ENCODE measurements at places on chromosomes 12 and 14.

DNA sequence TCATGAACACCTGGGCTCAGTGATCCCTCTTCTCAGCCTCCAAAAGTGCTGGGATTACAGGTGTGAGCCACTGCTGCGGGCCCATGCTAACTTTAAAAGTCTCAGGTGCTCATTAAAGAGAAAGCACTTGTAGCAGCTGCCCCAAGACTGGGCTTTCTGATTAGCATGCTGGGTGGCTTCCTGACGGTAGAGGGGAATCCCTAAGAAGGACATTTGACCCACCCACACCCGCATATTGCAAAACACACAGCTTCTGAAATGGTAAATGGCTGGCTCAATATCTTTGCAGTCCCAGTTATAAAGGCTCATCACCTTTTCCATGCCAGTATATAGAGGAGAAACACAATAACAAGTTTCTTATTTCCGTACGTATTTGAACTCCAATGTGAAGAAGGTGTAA is 19.3 kb upstream of the BICD1 start:
- DNase-seq: peak; percentile 23

- DNase-seq: peak; percentile 98
Observed at GRCh38 chr14:35374263-35374712, 30.3 kb downstream of the NFKBIA start.

- no peak for DNase-seq
Observed at GRCh38 chr12:18681818-18682217, 56.0 kb downstream of the PLCZ1 start.

DNA sequence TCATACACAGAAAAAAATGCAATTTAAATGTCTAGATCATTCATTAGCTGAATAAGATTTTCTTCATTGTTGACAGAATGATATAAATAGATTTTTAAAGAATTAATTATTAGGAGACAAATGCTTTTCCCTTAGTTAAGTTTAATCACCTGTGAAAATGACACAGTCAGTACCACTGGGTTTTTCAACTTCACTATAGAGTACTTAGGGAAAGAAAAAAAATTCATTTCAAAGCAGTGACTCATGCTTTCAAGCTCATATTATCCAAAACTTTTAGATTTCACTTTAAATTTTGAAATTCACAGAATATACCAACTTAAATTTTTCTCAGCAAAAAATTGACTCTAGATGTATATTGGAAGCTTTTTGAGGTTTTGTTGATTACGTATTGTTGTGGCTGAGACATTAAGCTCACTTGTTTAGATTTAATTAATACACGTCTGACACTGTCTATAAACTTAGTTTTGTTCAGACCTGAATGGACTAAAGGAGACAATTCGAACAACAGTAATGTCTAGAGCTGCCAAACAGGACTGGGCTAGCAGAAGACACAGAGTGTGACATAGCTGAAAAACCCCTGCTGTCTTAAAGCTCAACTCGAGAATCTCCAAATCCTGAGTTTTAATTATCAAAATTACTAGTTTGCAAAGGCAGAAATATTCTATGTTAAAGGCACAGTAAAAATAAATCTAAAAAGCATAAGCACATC is 1.6 kb downstream of the MGAT4C start:
- DNase-seq: peak; percentile 3

DNA sequence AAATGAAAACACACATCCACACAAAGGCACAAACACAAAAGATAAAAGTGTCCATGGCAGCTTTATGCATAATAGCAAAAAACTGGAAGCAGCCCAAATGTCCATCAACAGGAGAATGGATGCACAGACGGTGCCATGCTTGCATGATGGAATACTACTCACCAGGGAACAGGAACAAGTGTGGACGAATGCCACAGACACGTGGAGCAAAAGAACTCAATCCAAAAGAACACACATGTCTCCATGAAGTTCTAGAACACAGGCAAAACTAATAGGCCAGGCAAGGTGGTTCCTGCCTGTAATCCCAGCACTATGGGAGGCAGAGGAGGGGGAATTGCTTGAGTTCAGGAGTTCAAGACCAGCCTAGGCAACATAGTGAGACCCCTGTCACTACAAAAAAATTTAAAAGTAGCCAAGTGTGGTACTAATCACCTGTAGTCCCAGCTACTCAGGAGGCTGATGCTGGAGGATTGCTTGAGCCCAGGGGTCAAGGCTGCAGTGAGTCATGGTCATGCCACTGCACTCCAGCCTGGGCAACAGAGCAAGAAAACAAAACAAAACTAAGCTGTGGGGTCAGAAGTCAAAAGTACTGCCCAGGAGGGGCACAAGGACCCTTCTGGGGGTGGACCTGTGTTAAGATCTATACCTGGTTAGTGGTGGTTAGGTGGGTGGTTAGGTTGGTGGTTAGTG is 7.3 kb upstream of the TMEM119 start:
- DNase-seq: no peak

DNA sequence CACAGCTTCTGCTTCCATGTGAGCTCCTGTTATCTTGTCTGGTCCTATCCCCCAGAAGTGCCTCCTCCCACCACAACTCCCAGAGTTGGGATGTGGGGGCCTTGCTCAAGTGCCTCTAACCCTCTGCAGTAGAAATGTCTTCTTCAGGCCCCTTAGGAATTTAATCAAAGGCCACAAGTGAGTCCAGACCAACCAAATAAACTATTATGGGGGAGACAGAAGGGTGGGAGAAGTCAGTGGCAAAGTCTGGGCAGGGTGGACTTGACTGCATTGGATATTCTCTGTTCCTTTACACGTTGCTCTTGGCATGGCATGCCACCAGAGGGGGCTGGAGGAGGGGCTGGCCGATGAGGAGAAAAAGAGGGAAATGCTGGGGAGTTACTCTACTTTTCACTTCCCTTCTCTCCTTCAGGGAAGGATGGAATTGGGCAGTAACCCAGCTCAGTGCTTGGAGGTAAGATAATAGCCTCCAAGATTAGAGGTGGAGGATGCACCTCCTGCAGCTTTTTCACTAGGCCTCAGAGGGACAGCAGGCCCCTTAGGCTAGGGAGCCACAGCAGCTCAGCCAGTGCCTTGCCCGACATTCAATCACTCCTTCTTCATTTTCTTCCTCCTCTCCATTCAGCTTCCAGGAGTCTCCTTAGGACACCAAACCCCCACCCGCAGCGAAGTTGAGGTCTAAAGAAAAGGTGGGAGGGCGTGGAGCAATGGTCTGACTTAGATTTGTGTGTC is 1.2 kb upstream of the AP1G2 start:
- no peak for DNase-seq

DNA sequence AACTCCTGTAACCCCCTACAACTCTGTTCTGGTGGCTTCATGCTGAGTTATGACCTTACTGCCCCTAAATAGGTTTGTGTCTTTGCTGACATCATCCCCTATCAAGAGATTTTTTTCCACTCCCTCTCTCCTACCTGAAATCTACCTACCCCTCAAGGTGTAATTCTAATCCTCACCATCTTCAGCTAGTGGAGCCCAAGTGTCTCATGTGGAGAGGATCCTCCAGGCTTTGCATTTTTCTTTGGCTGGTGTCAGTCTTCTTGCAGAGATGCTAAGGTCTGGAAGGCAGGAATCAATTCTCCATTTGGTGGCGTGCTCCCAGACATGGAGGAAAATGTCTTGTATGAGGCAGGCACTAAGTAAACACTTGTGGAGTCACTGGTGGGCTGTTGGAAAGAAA is 74.8 kb upstream of the PRMT8 start:
- no peak for DNase-seq

DNA sequence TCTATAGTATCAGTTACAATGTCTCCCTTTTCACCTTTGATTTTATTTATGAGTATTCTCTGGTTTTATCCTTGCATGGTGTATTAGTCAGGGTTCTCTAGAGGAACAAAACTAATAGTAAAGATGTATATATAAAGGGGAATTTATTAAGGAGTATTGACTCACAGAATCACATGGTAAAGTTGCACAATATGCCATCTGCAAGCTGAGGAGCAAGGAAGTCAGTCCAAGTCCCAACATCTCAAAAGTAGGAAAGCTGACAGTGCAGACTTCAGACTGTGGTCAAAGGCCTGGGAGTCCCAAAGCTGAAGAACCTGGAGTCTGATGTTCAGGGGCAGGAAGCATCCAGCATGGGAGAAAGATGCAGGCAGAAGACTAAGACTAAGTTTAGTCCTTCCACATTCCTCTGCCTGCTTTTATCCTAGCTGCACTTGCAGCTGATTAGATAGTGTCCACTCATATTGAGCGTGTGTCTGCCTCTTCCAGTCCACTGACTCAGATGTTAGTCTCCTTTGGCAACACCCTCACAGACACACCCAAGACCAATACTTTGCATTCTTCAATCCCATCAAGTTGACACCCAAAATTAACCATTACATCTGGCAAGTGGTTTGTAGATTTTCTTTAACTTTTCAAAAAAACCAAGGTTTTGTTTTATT is 308.0 kb upstream of the LMO3 start:
- DNase-seq: no peak

- DNase-seq: no peak
Observed at GRCh38 chr12:42643881-42644579, 54.5 kb upstream of the PRICKLE1 start.

- no peak for DNase-seq
Observed at GRCh38 chr12:43835264-43835655, 621 bp upstream of the TMEM117 start.

GRCh38 chr12:22088886-22089285 is 42.9 kb downstream of the CMAS start:
- DNase-seq: no peak

- no peak for DNase-seq
Observed at GRCh38 chr14:64604001-64604400, 54.2 kb downstream of the PPP1R36 start.

GRCh38 chr12:88419794-88420193 is 160.5 kb downstream of the KITLG start:
- peak; percentile 47 for DNase-seq

GRCh38 chr14:58149196-58149595 is 2.8 kb downstream of the ARMH4 start:
- no peak for DNase-seq

DNA sequence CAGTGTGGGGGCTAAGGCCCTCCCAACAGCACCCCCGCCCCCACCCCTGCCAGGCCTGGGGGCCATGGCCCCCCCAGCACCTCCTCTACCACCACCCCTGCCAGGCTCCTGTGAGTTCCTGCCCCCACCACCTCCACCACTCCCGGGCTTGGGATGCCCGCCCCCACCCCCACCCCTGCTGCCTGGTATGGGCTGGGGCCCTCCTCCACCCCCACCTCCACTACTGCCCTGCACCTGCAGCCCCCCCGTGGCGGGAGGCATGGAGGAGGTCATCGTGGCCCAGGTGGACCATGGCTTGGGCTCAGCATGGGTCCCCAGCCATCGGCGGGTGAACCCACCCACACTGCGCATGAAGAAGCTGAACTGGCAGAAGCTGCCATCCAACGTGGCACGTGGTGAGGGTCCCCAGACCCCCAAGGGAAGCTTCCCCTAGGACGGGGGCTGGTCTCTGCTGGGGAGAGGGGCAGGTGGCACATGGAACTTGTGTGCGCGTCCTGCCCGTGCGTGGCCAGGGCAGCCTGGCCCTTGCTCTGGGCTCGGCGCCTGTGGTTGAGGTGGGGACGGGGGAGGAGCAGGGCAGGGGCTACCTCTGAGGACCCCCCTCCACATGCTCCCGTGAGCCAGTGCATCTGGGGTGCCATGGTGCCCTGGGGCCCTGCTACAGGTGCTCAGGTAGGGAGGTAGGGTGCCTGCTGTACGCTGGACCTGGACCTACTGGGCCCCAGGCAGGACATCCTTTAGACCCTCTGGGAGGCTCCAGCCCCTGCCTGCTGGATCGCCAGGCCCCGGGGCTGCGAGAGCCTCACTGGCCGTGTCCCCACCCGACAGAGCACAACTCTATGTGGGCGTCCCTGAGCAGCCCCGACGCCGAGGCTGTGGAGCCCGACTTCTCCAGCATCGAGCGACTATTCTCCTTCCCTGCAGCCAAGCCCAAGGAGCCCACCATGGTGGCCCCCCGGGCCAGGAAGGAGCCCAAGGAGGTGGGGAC is 16.1 kb upstream of the ADSS1 start:
- DNase-seq: no peak
